ENCODE measurements at places on chromosomes 7 and 10.

DNA sequence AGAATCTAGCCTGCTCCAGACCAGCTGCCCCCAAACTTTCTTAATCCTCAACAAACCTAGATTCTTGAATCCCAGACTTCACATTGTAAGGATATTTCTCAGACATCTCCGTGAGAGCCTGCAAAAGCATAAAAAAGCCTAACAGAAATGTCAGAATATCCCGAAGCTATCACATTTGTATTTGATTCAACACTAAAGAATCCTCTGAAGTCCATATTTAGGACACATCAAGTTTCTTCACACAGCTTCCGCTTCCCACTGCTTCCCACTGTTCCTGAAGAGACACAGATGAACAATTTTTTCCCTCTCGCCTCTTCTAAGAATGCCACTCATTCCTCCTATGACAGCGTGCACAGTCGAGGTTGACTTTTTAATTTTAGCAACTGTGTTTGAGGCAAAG, 396.2 kb upstream of the IGFBP3 start:
- no peak for DNase-seq

- DNase-seq: no peak
Observed at GRCh38 chr7:113392841-113393540, 274.6 kb upstream of the SMIM30 start.

DNA sequence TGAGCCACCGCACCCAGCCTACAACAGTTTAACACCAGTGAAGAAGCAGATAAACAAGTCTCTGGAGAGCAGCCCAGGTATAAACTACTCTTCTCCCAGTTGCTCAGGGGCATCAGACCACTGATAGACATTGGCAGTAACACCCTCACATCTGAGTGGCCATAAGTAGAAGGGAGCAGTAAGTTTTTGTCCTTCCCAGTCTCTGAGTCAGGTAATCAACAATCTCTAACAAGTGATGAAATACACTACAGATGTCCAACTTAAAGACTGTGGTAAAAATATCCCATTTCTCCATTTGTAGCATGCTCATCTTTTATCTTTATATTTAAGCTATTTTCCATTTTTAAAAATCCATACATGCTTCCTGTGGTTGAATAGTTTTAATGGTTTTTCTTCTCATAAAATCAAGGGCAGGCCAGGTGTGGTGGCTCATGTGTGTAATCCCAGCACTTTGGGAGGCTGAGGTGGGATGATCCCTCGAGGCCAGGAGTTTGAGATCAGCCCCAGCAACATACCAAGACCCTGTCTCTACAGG, 78.6 kb downstream of the GSAP start:
- no peak for DNase-seq

- DNase-seq: no peak
Observed at GRCh38 chr10:132702601-132703418, 83.1 kb downstream of the NKX6-2 start.

GRCh38 chr7:156017431-156017830, 205.2 kb upstream of the SHH start:
- DNase-seq: no peak

- no peak for DNase-seq
Observed at GRCh38 chr10:3805201-3805790, 20.3 kb upstream of the KLF6 start.

- DNase-seq: no peak
Observed at GRCh38 chr10:1674501-1674900, 62.8 kb downstream of the ADARB2 start.

GRCh38 chr10:17229016-17229716, 1.1 kb downstream of the VIM start:
- peak; percentile 68 for DNase-seq

DNA sequence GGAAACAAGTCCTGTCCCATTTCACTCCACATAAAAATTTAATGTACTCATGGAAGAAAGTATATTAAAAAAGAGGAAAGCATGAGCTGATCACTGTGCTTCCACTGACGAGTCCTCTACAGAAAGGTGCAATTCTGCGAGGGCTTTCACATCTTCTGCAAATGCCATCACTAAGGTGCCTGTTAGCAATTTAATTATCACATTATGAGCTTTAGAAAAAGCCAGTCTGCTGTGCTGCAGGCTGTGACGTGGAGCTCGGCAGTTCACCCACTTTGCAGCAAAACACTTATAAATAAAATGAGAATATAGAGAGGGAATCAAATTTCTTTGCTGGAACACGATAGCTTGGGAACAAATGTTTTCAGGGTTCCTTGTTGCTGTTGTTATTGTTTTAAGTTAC, 22.5 kb upstream of the NEUROD6 start:
- DNase-seq: no peak

- no peak for DNase-seq
Observed at GRCh38 chr7:14734839-14735321, 167.7 kb downstream of the DGKB start.

- DNase-seq: no peak
Observed at GRCh38 chr7:82521906-82522445, 78.4 kb upstream of the CACNA2D1 start.

DNA sequence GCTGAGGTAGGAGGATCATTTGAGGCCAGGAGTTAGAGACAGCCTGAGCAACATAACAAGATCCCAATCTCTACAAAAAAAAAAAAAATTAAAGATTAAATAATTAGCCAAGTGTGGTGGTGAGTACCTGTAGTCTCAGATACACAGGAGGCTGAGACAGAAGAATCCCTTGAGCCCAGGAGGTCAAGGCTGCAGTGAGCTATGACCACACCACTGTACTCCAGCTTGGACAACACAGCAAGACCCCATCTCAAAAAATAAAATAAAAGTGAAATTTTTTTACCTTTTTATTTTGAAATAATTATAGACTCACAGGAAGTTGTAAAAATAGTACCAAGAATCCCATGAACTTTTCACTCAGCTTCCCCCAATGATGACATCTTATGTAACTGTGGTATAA, 4.9 kb downstream of the FAM149B1 start:
- no peak for DNase-seq
